Body of pancreas (tissue), 4 donors: ENCODE measurements at places on chromosomes 5 and 9. TPM values are rescaled to one million over a fixed set of nuclear protein-coding genes. Genes with fewer than 3 reads are reported as not detected.
A peak's percentile ranks its signal among the peaks of the same experiment; 100 is the strongest.

- no peaks in the 10 kb centered on the region for H3K36me3 ChIP-seq
- H3K27ac ChIP-seq: no peak overlapping the region
- no peak for DNase-seq
These were observed 19.6 kb downstream of the ADAMTSL1 start for GRCh38 chr9:18493451-18493993.

Gene MTMR12
- total RNA-seq: 65.6 TPM

- no peaks in the 10 kb centered on the region for H3K36me3 ChIP-seq
- no peaks in the 10 kb centered on the region for H3K4me1 ChIP-seq
- H3K4me3 ChIP-seq: no peak overlapping the region
- H3K27me3 ChIP-seq: no peaks in the 10 kb centered on the region
- peak; percentile 31 for DNase-seq
These were observed 6.9 kb downstream of the FGD3 start for GRCh38 chr9:92954049-92954861.

GRCh38 chr5:8845296-8845695 is 700.6 kb downstream of the SEMA5A start:
- H3K27me3 ChIP-seq: no peaks in the 10 kb centered on the region
- H3K4me1 ChIP-seq: no peaks in the 10 kb centered on the region
- no peaks in the 10 kb centered on the region for H3K36me3 ChIP-seq
- no peak overlapping the region for H3K4me3 ChIP-seq

DNA sequence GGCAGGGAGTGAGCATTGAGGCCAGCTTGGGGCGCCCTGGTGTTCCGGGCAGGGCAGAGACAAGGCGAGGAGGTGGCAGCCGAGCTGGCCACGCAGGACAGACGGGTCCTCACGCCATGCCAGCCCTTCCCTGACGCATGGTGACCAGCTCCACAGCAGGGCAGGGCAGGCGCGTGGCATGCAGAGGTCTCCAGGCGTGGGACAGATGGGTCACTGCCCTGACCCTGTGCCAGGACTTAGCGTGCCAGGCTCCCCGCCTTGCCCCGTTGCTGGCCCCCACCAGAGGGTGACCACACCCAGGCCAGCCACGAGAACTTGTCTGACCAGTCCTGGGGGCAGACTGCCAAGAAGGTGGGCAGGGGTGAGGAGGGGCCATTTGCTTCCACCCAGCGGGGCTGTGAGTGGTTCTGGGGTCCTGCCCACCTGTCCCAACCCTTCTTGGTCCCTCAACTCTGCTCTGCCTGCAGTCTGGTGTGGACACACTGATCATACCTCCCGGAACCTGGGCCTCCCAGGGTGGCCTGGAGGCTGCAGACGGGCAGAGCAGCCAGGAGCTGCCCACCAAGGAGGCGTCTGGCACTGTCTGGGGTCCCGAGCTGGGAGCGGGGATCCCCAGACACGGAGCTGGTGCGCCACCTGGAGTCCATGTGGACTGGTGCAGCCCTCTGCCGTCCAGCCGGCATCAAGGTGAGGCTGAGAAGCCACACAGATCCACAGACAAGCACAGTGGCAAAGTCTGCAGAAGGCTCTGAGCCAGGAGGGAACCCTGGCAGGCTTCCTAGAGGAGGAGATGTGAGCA is at the start of gene RNF224:
RNF224 (plus strand) TSS at position 449 of the 799 bp plus-strand sequence. CDS start 834 bp downstream, outside the sequence.
- peak; percentile 90 for DNase-seq
- no peaks in the 10 kb centered on the region for H3K27me3 ChIP-seq
- H3K36me3 ChIP-seq: no peaks in the 10 kb centered on the region
- H3K4me1 ChIP-seq: peaks cover 39% of the 10 kb centered on the region
- peak within 1 kb of the TSS; percentile 76 for H3K27ac ChIP-seq

DNA sequence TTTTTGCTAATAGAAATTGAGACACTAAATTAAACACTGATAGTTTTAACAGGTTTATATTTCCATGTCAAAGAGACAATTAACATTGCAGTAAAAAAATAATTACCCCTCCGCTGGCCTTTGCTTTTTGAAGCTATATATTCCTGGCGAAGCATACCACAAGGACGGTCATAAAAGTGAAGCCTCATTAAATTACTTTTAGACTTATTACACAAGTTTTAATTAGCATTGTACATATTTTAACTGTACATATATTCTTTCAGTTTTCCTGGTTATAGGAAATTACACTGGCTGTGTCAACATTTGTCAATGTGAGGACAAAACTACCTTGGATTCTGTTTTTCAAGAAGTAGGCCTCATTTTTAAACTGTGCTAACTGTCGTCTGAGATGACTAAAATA is 1.2 kb downstream of the CDKN2A start:
- peaks cover 15% of the 10 kb centered on the region for H3K27me3 ChIP-seq

- no peak overlapping the region for H3K4me3 ChIP-seq
- H3K4me1 ChIP-seq: peaks cover 22% of the 10 kb centered on the region
- H3K27ac ChIP-seq: no peak overlapping the region
- H3K36me3 ChIP-seq: no peaks in the 10 kb centered on the region
These were observed 10.2 kb downstream of the MVB12B start for GRCh38 chr9:126336736-126337325.

Gene DMAC1
- 9.6 TPM for total RNA-seq

Gene ANKDD1B
- total RNA-seq: not detected

DNA sequence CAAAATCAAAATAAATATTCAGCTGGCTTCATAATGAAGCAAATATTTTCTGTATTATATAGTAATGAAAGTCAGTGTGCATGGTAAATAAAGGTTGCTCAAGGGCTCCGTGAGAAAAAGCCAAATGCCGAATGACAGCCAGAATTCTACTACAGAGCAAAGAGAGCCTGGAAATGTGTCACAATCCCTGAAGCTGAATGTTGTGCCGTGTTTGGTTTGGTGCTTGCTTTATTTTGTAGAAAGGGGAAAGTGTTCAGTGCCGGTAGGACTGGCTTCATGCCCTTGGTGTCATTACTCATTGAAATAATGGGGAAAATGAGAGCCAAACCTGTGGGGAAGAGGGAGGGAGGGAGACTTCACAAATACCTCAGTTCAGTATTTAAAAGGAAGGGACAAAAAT is 26.8 kb upstream of the ADAMTSL1 start:
- peak; percentile 15 for DNase-seq
- no peak overlapping the region for H3K4me3 ChIP-seq
- no peak overlapping the region for H3K27ac ChIP-seq
- peaks cover 9% of the 10 kb centered on the region for H3K4me1 ChIP-seq
- H3K36me3 ChIP-seq: no peaks in the 10 kb centered on the region
- H3K27me3 ChIP-seq: no peaks in the 10 kb centered on the region

Gene ESM1
- total RNA-seq: 0.52 TPM

Gene SEMA5A
- total RNA-seq: 40.2 TPM

DNA sequence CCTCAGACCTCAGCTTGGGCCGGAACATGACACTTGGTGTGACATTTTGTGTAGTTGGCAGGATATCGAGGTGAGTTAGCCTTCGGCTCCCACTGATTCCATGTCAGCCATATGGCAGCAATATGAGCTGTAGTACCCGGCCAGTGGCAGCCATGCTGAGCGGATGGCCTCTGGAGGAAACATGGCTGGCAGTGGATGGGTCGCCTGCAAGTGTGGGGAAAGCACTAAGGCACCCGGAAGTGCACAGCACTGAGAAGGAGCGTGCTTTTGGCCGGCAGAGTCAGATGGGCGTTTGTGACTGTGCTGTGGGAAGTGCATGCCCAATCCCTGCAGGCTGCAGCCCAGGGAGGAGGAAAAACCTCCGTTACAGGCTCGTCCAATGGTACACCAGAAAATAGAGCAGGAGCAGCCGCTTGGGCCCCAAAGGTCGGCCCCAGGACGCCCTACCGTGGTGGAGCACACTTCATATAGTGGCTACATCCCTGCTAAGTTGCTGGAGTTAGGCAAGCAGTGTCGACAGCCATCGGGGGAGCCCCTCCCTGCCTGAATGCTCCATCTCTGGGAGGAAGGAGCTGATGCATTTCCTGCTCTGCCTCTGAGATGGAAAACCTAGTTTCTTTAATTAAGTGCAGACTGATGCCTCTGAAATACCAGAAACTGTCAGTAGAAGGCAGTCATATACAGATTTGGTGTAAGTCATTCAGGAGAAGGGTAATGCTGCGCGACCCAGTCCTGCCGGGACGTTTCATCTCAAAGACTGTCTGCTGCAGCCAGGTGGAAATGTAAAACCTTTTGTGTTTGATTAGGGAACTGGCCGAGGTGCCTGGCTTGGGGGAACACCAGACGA is 2185.8 kb upstream of the ACO1 start:
- no peaks in the 10 kb centered on the region for H3K36me3 ChIP-seq
- no peaks in the 10 kb centered on the region for H3K4me1 ChIP-seq
- no peak for DNase-seq

GRCh38 chr9:73118286-73118685 is 33.4 kb upstream of the ANXA1 start:
- DNase-seq: no peak
- no peaks in the 10 kb centered on the region for H3K36me3 ChIP-seq
- H3K4me3 ChIP-seq: no peak overlapping the region
- H3K27me3 ChIP-seq: no peaks in the 10 kb centered on the region

Gene CDH18
- 2.0 TPM for total RNA-seq

DNA sequence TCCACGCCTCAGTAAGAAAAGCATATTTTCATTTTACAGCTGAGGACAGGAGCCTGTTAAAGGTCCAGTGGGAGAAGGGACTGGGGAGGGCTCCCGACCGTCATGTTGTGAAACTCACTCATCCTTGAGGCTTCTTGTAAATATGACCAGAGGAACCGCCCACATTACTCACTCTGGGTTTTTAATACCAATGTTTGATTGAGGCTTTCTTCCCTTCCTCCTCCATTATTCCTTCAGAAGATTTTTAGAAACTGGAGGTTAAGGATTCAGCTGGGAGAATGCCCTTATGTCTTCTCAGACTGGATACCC is 61.4 kb upstream of the GLRX start:
- H3K27ac ChIP-seq: no peak overlapping the region
- H3K4me3 ChIP-seq: no peak overlapping the region
- no peaks in the 10 kb centered on the region for H3K27me3 ChIP-seq
- H3K36me3 ChIP-seq: peaks cover under 1% of the 10 kb centered on the region
- peaks cover 43% of the 10 kb centered on the region for H3K4me1 ChIP-seq

- H3K27me3 ChIP-seq: no peaks in the 10 kb centered on the region
- H3K4me1 ChIP-seq: no peaks in the 10 kb centered on the region
- no peak for DNase-seq
- no peak overlapping the region for H3K4me3 ChIP-seq
- no peak overlapping the region for H3K27ac ChIP-seq
These were observed 562.8 kb upstream of the TLE4 start for GRCh38 chr9:79008916-79009315.

DNA sequence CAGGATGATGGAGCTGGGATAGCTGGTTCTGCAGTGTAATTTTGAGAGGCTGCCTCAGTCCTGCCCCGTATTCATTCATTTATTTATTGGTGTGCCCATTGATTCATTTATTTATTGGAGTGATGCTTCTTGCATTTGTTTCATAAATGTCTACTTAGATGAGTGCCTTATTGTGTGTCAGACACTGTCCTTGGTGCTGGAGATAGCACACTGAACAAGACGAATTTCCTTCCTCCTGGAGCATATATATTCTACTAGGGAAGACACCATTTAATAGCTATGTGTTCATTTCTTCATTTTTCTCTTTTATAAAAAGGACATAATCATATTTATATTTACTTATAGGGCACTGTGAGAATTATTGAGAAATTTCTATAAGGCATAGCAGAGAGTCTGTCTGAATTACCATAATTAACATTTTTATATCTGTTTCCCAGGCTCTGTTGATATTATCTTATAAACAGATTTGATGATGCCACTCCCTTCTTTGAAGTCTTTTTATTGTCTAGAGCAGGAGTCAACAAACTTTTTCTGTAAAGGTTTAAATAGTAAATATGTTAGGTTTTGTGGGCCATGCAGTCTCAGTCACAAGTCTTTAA is 433.9 kb upstream of the ZNF608 start:
- no peak for DNase-seq
- H3K27me3 ChIP-seq: no peaks in the 10 kb centered on the region
- H3K4me1 ChIP-seq: no peaks in the 10 kb centered on the region

DNA sequence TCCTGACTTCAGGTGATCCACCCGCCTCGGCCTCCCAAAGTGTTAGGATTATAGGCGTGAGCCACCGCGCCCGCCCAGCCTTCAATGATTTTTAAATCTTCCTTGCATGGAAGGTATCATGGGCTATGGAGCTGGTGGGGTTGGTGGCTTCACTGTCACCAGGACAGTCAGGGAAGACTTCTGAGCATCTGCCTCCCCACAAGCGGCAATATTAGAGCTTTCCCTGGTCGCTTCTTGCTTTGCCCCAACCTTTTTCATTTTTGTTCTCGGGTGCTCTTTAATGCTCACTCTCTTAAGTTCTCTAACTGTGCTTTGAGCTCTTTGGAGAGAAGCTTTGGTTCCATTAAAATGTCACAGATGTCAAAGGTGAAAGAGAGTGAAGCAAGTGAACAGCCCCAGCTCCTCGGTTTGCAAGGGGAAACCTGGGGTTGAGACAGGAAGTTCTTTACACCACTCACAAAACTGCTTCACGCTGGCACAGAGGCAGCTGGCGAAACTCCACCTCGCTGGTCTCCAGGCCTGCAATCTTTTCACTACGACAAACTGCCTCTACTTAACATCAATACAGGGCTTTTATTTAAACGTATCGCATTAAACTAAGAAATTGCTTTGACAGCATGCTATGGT is 142.5 kb upstream of the RETREG1 start:
- no peaks in the 10 kb centered on the region for H3K27me3 ChIP-seq
- no peaks in the 10 kb centered on the region for H3K4me1 ChIP-seq
- no peak overlapping the region for H3K27ac ChIP-seq
- no peak overlapping the region for H3K4me3 ChIP-seq
- peaks cover 3% of the 10 kb centered on the region for H3K36me3 ChIP-seq

GRCh38 chr5:91225848-91226686 is 157.1 kb downstream of the ARRDC3 start:
- H3K4me3 ChIP-seq: no peak overlapping the region
- no peak overlapping the region for H3K27ac ChIP-seq
- H3K4me1 ChIP-seq: no peaks in the 10 kb centered on the region
- H3K36me3 ChIP-seq: no peaks in the 10 kb centered on the region

- no peaks in the 10 kb centered on the region for H3K4me1 ChIP-seq
- no peak overlapping the region for H3K27ac ChIP-seq
- DNase-seq: no peak
- no peak overlapping the region for H3K4me3 ChIP-seq
- H3K27me3 ChIP-seq: no peaks in the 10 kb centered on the region
These were observed 20.3 kb upstream of the OSMR start for GRCh38 chr5:38825494-38825893.

GRCh38 chr9:132488626-132489025 is 78.6 kb downstream of the CFAP77 start:
- no peak overlapping the region for H3K4me3 ChIP-seq
- no peaks in the 10 kb centered on the region for H3K4me1 ChIP-seq
- peaks cover 3% of the 10 kb centered on the region for H3K27me3 ChIP-seq
- DNase-seq: no peak

DNA sequence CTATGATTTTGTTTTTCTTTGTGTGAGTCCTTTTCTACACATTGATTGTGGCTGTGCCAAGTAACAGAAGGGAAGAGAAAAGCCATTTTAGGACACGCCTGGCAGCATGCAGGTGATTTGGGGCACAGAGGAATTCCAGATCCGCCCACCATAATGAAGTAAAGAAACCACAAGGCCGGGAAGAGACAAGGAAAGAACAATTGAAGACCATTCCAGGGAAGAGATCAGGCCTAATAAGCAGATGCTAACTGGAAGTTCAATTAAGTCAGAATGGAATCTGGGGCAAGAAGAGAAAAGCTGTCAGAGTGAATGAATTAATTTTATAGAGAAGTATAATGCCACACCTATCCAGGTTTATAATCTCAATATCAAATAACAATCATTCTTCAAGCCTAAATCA is 110.2 kb upstream of the ISL1 start:
- DNase-seq: no peak
- H3K4me3 ChIP-seq: no peak overlapping the region
- no peaks in the 10 kb centered on the region for H3K27me3 ChIP-seq
- H3K36me3 ChIP-seq: no peaks in the 10 kb centered on the region
- H3K4me1 ChIP-seq: no peaks in the 10 kb centered on the region

Gene CDKN2B
- 6.0 TPM for total RNA-seq
